ENCODE measurements at places on chromosomes 7 and 10.

GRCh38 chr7:4894482-4894881 lies 11.0 kb upstream of the RADIL start:
- no peak for DNase-seq

- DNase-seq: peak; percentile 62
Observed at GRCh38 chr10:60434418-60435046, 44.9 kb upstream of the ANK3 start.

- no peak for DNase-seq
Observed at GRCh38 chr10:131109726-131110125, 201.8 kb downstream of the TCERG1L start.

- peak; percentile 74 for DNase-seq
Observed at GRCh38 chr10:69439813-69440506, 11.3 kb upstream of the TSPAN15 start.

DNA sequence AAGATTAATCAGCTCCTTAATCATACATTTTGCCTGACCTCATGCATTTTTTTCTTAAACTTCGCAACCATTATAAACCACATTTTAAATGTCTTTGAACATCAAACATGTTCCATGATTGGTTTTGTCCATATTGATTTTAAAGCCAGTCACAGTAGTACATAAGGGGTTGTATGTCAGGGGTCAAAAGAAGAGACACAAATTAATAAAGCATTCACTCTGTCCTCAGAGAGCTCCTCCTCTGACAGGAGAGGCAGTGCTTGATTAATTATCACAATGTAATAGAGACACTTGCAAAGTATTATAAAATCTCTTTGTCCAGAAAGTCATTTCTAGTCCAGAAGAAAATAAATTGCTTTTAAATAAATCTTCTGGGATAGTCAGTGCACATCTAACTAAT lies 195.5 kb downstream of the MAGI2 start:
- DNase-seq: no peak

DNA sequence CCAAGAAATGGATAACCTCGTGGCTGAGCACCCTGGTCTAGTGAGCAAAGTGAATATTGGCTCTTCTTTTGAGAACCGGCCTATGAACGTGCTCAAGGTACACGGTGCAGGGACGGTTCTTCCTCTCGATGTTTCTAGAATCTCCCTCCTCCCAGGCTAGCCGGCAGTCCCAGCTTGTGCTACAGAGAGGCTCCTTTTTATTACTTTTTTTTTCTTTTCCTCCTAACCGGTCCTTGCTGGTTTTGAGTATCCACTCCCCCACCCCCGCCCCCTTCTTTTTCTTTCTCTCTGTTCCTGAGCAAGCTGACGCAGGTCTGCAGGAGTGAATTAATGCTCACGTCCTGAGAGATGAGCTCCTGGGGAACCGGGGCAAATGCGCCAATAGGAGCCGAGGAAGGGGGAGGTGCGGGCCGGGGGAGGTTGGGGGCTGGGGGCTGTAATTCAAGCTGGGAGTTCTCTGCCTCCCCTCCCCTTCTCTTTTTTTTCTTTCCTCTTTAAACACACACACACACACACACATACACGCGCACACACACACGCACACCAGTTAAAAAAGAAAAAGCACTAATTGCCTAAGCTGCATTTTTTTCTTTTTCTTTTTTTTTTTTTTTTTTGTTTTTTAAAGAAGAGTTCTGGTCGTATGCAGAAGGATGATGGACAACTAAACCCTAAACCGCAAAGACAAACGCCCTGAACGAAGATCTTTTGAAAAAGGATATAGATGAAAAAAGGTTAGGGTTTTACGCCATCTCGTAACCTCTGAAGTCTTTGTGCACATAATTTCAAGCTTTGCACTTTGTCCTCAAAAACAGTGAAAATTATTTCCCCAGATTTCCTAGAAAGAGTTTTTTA lies 6.6 kb downstream of the CPA2 start:
- no peak for DNase-seq

- DNase-seq: peak; percentile 18
Observed at GRCh38 chr10:69742928-69743602, 58.6 kb upstream of the COL13A1 start.

DNA sequence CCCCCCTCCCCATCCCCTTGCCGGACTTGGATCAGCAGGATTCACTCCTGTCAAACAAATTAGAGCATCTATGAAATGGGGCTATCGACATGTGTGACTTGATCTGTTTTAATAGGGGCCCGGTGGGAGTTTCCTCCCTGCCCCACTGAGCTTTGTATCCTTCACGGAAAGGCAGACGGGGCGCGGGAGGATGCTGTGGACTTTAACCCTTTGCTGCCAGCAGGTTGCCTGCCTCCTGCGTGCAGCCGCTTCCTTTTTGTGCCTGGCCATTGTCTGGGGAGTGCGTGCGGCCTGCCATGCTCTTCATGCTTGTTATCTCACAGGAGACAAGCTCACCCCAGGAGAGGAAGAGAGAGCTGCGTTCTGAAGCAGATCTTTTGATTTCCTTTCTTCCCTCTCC lies 512.8 kb upstream of the GALNT17 start:
- no peak for DNase-seq

GRCh38 chr7:36531951-36532350 lies 142.3 kb downstream of the ANLN start:
- DNase-seq: no peak

GRCh38 chr7:6346581-6346980 lies 74.2 kb upstream of the CYTH3 start:
- DNase-seq: no peak

DNA sequence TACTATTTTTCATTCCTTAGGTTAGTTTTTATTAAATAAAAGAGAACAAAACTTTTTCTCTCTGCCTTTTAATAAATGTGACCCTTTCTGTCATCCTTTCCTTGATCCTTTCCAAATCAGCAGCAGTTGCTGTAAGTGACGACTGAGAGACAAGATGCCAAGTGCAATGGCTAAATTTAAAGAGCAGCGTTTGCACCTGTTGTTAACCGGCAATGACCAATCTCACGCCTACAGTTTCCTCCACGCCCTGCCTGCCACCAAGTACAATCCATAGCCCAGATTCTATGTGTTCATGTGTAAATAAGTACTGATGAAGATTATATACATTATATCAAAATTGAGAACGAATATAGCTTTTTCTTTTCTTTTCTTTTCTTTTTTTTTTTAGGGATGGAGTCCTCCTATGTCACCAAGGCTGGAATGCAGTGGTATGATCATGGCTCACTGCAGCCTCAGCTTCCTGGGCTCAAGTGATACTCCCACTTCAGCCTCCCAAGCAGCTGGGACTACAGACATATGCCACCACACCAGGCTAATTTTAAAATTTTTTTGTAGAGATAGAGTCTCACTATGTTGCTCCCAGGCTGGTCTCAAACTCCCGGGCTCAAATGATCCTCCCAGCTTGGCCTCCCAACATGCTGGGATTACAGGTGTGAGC lies 6.5 kb upstream of the MCU start:
- no peak for DNase-seq

GRCh38 chr7:17311952-17312351 lies 13.5 kb downstream of the AHR start:
- no peak for DNase-seq

DNA sequence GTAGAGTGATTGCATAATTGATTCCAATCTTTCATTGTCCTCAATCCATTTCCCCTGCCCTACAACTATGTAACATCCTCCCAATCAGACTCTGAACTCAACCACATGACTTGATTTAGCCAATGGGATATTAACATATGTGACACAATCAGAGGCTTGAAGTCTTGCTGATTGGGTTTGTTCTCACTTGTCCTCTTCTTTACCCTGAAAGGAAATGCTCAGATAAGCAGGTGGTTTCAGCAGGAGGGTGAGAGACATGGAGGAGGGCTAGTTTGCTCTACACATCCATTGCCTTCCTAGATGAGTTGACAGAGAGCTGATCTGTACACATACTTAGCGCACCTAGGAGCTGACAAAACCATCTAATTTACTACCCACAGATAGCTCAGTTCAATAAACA lies 669.4 kb downstream of the NRG3 start:
- no peak for DNase-seq

DNA sequence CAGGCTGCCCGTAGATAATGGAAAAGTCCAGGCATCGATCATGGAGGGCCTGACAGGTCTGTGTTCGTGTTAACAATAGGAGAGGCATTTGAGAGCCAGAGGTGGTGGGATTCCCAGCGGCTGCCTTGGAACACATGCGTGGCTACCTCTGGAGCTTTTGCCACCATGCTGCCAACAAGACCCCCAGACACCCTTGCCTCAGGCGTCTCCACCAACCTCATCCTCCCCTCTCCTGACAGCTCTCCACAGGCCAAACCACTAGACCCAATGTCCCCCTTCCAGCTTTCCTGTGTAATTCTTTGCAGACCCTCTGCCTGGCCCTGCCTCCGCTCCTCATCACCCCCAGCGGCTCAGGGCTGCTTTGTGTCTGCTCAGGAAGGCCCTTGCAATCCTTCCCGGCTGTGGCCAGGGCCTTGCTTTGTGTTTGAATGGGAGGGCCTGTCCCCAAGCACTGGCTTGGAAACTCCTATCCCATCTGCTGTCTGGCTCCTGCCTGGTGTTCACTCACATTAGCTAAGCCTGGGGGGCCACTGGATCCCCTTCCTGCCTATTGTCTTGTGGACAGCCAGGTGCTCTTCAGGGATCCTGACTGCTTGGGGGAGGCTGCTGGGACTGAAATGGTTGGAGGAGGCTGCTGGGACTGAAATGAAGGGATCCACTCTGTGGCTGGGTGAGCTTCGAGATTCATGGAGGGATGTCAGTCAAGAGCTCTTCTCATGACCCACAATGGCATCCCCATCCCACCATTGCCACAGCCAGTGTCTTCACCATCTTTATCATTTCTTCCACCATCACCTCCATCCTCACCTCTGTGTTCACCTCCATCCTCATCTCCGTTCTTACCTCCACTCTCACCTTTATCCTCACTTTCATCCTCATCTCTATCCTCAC lies 60.8 kb upstream of the ELN start:
- DNase-seq: no peak

DNA sequence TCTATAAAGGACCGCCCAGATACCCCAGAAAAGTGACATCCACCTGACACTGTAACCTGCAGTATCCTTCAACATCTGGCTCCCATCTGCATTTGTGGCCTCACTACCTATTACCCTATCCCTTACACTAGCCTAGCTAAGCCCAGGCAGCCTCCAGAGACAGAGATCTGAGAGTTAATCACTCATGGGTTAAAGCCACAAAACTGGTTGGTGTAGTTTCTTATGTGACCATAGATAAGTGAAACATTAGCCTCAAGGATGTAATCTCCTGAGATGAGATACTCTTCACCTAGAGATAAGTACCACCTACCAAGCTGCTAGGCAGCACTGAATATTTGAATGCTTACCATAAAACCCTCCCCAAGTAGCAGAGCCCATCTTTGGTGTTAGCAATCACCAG lies 35.4 kb downstream of the CTTNBP2 start:
- no peak for DNase-seq

- no peak for DNase-seq
Observed at GRCh38 chr10:93290661-93291354, 191.3 kb downstream of the MYOF start.

GRCh38 chr7:7183061-7183837 lies 905 bp downstream of the C1GALT1 start:
- peak; percentile 37 for DNase-seq

DNA sequence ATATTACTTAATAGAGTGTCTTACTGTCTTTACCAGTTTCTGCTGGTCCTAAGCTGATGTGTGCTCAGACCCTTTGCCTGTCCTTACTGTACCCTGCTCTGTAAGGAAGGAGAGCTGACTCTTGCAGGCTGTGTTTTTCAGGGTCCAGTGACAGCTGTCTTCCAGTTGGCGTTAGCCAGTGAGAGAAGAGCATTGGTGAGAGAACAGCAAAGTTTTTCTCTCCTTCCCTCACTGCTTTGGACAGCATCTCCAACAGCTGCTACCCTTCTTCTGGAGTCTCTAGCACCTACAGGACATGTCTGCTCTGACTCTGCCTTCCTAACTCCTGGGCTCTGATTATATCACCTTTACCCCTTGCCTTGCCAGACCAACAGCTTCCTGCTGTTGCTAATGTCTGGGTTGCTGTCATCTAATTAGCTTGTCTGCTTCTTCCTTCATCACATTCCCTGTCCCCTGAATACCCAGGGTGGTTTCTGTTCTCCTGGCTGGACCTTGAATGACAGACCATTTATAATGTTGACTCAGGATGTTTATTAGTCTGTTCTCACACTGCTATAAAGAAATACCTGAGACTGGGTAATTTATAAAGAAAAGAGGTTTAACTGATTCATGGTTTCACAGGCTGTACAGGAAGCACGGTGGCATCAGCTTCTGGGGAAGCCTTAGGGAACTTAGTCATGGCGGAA lies 23.5 kb upstream of the PANK1 start:
- no peak for DNase-seq

- DNase-seq: no peak
Observed at GRCh38 chr7:119572132-119572531, 700.8 kb upstream of the KCND2 start.

DNA sequence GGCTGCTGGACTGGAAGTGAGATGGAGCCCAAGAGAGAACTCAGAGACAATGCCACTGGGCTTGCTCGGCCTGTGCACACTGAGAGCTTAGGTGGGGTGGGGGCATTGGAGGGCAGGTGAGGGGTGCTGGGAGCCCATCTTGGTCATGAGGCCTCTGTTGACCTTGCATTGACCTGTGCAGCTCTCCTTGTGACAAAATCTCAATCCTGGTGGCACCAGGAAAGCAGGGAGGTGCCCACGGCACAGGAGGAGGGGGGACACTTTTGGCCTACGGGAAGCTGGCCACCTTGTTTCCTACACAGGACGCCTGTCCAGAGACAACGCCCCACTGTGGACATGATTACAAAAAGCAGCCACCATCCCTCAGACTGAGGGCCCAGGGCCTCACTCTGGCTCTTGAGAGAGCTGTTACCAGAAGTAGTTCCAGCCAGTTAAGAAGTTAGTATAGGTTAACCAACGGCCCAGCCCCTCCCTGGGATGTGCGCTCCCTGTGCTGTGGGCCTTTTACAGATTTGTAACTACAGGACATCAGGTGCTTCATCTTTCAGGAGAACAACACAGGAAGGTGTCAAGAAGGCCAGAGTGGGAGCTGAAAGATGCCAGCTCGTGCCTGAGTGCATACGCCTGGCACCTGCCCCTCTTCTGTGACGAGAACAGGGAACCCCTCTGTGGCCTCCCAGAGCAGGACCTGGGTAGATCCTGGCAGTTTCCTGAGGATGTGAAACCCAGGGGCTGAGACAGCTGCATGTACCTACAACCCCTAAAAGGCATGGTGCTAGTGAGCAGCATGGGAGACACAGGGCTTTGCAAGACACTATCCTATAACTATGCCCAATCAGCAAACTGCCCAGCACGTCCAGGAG lies 10.3 kb downstream of the PKD1L1 start:
- DNase-seq: no peak

DNA sequence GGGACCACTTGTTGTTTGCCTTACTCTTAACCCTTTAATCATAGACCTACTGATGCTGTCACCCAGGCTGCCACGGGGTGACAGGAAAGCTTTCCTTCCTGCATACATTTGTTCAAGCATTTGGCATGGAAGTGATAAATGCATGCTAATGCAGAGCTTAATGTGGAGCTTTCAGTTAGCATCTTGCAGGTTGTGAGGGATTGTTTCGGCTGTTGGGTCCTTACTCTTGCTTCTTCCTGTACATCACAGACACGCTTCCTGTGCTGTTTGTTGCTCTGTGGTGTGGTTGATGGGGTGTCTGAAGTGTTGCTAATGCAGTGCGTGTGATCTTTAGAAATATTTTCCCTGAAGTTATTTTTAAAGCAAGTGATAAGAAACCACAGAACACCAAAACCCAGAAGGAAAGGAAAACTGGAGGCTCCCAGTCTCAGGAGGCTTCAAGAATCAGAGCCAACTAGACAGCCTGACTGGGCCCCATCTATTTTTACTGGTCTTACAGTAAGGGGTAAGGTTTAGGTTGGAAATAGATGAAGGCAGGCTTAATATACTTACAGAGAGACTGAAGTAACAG lies 143.1 kb downstream of the CHN2 start:
- no peak for DNase-seq

All from suppressor macrophage treated with lipopolysaccharide for 4 hours (primary cell).